ENCODE measurements at places on chromosomes 13 and 19.
A peak's percentile ranks its signal among the peaks of the same experiment; 100 is the strongest.

GRCh38 chr19:30356951-30357579 lies 15.1 kb upstream of the ZNF536 start:
- no peak for DNase-seq

DNA sequence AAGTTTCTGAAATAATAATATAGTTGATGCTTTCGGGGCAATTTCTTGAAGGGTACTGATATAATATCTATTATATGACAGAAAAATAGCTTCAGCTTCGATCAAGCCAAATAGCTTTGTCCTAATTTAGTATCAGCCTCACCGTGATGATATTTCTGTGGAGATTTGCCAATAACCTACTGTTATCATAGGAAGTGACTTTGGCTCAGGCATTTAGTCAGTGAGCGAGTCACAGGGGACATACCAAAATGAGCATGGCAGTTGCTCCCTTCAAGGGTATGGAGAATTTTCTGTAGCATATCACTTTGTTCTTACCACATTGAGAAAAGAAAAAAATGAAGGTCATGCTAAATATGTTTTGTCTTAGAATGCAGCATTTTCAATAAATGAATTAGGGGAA lies 767.6 kb upstream of the SLITRK1 start:
- no peak for DNase-seq

- DNase-seq: no peak
These were observed 7.2 kb downstream of the DDX39A start for GRCh38 chr19:14411938-14412245.

DNA sequence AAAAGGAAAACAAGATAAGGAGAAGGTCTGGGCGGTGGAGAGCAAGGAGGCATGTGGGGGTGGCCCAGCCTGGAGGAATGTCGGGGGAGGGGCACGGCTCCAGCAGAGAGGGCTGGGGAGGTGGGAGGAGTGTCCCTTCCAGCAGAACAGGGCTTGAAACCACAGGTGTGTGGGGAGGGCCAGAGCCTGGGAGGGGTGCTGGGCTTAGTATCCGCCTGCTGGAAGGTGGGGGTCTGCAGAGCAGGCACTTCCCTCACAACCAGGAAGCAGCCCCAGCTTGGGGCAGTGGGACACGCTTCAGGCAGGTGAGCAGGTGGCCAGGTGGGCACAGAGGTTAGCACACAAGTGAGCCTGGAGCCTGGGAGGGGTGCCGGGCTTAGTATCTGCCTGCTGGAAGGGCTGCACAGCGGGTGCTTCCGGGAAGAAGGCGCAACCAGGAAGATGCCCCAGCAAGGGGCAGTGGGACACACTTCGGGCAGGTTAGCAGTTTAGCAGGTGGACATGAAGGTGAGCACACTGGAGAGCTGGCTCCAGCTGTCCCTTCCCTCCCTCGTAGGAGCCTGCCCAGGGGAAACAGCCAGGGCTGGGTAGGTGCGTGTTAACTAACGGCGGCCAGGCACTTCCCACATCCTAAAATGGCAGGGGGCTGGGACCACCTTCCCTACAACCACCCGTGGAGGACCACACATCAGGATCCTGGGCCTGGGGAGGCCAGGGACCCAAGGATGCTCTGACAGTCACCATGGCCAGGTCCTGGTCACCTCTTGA lies 3.0 kb downstream of the GAS6 start:
- no peak for DNase-seq

GRCh38 chr13:50684366-50684765 lies 159.1 kb downstream of the DLEU7 start:
- no peak for DNase-seq

DNA sequence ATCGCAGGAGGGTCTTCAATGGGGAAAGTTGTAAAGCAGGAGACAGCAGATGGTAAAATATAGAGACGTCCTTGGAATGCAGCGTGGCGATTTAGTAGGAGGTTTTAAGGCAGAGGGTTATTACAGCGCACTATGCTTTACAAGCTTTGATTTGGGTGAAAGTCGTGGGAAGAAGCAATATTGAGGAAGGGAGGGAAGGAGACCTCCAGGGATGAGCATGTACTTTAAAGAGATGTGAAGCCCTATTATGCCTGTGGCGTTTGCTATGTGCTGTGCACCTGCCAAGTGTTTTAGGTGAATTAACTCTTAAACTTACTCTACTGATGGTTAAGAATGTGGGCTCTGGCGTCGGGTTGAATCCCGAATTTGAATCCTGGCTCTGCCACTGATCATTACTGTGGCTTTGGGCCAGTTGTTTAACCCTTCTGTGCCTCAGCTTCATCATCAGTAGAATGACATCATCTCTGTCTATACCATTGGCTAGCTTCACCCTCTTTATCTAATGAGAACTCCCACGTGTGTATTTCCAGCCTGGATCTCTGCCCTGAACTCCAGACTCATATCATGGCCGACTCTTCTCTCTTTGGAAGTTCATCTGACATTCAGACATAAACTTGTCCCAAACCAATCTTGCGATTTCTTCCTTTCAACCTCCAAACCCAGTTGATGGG lies 583 bp downstream of the CCDC61 start:
- no peak for DNase-seq

GRCh38 chr19:56829596-56829995 lies 10.9 kb downstream of the PEG3 start:
- no peak for DNase-seq

DNA sequence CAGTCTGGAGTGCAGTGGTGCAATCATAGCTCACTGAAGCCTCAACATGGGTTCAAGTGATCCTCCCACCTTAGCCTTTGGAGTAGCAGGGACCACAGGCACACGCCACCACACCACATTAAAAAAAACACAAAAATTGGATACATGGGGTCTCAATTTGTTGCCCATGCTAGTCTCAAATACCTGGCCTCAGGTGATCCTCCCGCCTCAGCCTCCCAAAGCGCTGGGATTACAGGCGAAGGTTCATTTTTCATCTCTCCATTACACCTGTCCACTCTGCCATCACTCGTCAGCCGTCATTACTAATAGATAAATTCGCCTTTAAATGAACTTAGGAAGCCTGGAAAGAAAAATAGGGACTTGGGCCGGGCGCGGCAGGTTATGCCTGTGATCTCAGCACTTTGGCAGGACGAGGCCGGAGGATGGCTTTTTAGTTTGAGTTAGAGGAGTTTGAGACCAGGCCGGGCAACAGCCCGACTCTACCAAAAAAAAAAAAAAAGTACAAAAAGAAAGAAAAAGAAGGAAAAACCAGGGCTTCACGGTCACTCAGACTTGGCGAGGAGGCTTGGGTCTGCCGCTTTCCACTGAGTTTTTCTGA lies 685 bp upstream of the SUPT5H start:
- no peak for DNase-seq

DNA sequence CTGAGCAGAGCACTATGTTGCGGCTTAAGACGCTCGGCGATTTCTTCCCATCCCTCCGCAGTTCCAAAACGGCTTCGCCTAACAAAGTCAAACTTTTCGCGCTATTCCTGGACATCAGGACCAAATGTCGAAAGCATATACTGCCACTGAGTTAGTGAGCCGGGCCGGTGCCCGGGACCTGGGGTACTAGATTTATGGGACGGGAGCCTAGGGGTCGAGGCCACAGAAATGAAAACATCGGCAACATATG lies 699 bp downstream of the RCBTB2 start:
- DNase-seq: no peak

GRCh38 chr13:33003458-33004019 lies 12.7 kb upstream of the KL start:
- no peak for DNase-seq

DNA sequence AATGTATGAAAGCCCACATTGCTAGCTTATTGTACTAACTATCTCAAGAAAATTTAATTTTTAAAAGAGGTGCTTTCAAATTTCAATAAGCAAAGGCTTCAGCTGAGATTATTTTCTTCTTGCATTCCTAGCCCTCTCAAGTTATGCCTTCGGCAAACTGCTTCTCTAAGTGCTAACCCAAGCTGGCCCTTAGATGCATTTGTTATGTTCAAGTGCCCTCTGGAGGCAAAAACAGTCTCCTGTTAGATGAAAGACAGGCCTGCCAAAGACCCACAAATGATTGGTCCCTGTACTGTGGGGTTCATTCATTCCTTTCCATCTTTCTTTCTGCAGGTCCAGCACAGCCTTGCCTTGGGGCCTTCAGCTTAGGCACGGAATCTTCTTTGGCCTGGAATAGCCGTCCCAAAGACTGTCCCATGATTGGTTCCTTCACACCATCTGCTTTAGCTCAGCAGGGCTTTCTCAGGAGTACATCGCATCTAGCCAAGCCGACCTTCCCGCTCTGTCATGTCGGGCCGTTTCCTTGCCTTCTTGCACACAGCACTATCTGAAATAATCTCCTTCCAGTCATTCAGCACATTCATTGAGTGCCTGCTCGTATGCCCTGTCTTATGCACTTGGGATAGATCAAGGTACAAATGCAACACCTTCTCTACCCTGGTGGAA lies 26.4 kb upstream of the TPTE2 start:
- DNase-seq: no peak

DNA sequence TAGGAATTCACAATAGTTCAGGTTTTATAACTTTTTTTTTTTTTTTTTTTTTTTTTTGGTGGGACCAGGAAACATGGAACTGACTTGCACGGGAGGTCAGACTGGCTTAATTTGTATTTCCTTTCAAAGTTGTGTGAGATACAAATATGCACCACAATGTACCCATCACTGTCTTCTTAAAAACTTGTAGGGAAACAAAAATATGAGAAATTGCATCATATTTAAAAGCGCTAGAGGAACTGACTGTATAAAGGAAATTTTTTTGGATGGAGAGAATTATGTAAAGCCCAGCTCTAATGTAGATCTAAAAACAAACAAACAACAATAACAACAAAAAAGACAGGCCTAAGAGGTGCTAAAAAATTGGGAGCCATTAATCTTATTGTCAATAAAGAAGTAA lies 246.5 kb downstream of the DCT start:
- DNase-seq: no peak

- no peak for DNase-seq
These were observed 5.5 kb downstream of the MAB21L1 start for GRCh38 chr13:35470671-35471661.

- DNase-seq: no peak
These were observed 123.4 kb upstream of the MCF2L start for GRCh38 chr13:112845511-112846144.

- DNase-seq: peak; percentile 33
These were observed 751 bp downstream of the GRAMD1A start for GRCh38 chr19:35000647-35001501.

GRCh38 chr13:52411629-52412028 lies 5.7 kb upstream of the THSD1 start:
- DNase-seq: no peak

DNA sequence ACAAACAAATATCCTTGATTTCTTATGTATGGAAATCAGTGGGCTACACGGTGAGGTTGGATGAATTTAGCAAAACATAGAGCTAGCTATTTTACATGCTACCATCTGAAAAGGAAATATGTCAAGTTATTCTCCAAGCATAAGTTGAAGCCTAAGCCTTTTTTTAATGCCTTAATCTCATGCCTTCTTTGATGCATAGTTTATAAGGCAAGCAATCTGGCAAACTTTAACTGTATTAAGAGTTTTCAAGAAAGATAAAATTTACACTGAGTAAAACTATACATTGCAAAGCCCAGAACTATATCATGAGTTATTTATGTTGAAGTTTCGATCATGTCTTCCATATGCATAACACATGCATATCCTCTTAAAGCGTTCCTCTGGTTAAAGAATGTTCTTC lies 85.0 kb upstream of the ATXN8OS start:
- DNase-seq: no peak

- no peak for DNase-seq
These were observed 8.0 kb downstream of the ABHD13 start for GRCh38 chr13:108226184-108226583.

DNA sequence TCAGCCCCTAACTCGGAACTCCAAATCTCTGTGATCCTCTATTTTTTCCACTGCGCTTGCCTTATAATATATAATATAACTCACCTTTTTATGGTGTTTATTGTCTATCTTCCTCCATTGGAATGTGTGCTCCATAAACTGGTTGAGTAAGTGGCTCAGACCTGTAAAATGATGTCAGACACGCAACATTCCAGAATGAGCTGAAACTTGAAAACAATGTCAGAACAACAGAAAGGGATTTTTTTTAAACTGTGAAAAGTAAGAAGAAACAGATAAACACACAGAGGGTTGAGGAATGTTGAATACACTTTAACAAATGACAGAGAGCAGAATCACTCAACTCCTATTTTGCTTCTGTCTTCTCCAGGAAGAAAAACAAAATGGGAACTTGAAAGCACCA lies 19.1 kb upstream of the FAM216B start:
- no peak for DNase-seq

DNA sequence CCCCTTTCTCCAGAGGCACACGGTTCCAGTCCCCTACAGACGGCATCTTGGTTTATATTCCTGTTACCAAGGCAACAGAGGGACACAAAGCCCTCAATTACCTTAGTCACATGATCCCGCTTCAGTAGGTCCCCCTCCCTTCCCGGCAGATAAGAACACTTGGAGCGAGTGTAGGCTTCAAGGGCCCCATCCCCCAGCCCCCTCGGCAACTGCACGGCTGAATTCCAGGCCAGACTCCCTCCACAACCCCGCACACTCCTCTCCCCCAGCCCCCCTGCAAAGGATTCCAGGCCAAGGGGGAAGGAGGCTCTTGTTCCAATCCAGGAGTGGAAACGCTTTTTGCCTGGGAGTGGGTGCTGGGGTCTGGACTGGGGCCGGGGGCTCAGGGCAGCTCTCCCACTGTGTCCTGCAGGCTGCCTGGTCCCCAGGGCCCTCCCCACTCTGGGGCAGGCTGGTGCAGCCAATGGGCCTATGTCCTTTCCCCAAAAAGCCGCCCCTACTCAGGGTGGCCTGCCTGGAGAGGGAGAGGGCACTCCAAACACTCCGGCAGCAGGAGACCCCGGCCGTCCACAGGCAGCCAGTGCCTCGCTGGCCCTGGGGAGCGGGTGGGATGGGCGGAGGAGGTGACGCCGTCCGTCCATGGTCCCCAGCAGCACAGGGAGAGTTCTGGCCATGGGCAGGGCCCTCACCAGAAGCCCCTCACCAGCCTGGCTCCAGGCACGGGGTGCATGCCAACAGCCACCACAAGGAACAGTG lies 62.6 kb downstream of the MLLT1 start:
- DNase-seq: no peak

- DNase-seq: no peak
These were observed 74.0 kb downstream of the PDS5B start for GRCh38 chr13:32660227-32660626.

- DNase-seq: peak; percentile 58
These were observed 24.0 kb downstream of the SLC8A2 start for GRCh38 chr19:47447470-47448359.

DNA sequence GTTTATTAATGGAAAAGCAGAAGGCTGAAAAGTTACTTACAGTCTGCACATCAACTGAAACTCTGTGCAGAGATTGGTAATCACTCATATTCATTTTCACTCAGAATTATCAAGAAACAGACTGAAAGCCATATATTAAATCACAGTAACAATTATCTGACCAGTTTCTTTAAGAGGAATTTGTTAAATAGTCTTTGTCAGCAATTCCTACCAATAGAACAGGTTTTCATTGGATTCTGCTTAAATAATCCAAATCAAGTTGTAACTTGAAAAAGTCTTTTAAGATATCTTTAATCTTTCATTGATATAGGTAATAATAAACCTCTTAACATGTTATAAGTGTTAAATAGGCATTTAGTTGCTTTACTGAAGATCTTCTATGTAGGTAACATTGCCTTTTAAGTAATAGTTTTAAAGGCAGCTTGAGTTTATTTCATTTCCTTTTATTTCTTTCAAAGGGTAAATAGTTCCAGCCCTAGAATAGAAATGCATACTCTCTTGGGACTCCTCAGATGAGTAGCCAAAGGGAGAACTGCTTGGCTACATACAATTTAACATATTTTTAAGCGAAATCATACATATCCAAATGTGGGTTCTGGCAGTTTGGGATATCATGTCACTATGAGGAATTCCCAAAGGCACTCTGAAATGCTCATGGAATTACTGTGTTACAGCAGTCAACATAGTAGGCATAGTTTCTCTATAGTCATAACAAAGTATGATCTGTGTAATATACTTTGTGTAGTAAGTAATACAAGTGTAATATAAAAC lies 326.0 kb upstream of the SPRY2 start:
- no peak for DNase-seq
